ENCODE measurements at places on chromosomes 3 and 15. TPM values are rescaled to one million over a fixed set of nuclear protein-coding genes. Genes with fewer than 3 reads are reported as not detected.
A peak's percentile ranks its signal among the peaks of the same experiment; 100 is the strongest.

- DNase-seq = no peak
Observed at GRCh38 chr3:41041462-41041861, 157.8 kb upstream of the CTNNB1 start.

GRCh38 chr3:148229107-148229506 is 468.6 kb upstream of the AGTR1 start:
- DNase-seq = peak; percentile 21

GRCh38 chr3:133038731-133039375 is 662 bp downstream of the TMEM108 start:
- no peak for DNase-seq

- no peak for DNase-seq
Observed at GRCh38 chr3:72520690-72521308, 327.4 kb downstream of the SHQ1 start.

- no peak for DNase-seq
Observed at GRCh38 chr15:72063186-72063585, 54.8 kb downstream of the MYO9A start.

DNA sequence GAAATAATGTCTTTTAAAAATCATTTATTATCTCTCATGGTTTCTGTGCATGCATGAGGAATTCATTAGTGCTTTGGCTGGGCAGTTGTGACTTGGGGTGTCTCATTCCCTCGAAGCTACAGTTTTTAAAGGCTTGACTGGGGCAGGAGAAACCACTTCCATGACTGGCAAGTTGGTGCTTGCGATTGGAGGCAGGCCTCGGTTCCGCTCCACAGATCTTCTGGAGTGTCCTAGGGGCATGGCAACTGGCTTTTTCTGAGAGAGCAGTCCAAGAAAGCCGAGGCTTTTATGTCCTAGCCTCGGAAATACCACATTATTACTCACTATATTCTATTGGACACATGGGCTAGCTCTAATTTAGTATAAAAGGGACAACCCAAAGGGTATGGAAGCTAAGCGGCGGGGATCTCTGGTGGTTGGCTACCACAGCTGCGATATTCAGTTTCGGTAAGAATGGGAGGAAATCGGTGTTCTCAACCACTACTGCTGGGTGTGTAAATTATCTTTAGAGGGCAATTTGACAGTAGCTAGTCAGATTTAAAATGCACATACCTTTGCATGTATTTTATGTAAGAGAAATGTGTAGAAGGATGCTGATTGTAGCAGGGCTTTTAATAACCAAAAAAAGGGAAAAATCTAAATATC is 48.8 kb upstream of the TOP2B start:
- DNase-seq = no peak

DNA sequence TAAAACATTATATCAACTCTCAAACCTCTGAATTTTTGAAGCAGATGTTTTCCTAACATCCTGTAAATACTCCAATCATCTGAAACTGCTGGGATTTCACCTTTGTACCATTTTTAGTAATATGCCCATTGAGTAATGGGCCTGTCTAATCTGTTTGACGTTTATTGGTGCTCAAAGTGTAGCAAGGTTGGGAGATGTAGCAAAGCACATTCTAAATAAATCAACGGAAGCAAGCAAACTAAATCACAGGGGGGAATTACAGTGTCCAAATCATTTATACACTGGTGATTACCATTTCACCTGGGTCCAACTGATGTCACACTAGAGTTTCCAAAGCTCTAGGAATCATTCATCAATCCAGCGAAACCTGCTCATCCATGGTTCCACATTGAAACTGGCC is 518.7 kb upstream of the TBL1XR1 start:
- no peak for DNase-seq

DNA sequence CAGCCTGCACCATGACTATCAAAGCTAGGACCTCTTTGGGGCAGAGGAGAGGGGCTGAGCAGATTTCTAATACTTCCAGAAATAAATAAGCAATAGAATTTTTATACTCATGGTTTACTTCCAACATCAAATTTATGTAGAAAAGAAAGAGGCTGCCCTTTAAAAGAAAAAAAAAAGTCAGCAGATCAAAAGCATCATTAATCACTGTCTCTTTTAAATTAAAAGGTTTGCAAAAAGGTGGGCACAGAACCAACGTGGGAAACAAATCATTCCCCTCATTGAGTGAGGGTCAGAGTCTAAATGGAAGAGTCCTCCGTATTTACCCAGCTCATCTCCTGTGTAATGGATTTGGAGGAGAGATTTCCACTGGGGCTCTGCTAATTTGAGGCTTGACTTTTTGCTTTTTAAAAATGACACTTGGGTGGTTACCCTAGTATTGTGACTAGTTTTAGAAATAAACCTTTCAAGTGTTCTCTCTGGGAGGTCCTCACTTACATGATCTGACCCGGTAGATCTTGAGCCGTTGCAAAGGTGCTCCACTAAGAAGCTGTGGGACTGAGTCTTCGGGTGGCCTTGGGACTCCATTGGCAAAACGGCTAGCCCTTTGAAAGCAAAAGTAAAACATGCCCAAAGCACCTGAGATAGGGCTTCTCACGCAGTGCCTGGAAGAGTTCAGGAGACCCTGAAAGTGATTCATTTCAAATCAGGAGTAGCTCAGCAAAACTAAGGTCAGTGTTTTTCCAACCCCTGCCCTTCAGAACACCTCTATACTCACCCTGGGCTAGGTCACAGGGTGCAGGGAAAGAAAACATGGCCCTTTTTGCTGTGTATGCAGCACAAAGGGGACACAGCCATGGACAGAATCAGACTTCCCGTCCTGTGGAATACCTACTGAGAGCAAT is 320.9 kb downstream of the FOXP1 start:
- DNase-seq = no peak

The DAPK2 gene
- total RNA-seq = 0.36 TPM

The SLC28A1 gene
- total RNA-seq = not detected

The SPESP1 gene
- not detected for total RNA-seq

The ASB14 gene
- not detected for total RNA-seq
